ENCODE measurements at places on chromosomes 3 and 15.

DNA sequence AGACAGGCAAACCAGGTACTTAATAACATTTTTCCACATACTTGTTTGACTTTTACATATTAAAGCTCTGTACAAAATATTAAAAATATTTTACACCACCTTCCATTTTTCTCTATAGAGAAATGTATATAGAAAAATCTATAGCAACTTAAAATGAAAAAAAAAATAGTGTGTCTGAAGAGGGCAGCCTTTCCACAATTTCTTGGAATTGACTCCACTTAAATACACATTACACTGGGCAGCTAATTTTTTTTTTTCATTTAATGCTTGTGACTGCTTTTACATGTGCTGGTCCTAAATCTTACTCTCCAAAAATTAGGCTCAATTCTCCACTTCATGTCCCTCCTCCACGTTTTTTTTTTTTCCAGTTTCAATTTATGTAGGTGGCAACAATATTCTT lies 427.0 kb upstream of the RBMS3 start:
- DNase-seq = peak; percentile 12

DNA sequence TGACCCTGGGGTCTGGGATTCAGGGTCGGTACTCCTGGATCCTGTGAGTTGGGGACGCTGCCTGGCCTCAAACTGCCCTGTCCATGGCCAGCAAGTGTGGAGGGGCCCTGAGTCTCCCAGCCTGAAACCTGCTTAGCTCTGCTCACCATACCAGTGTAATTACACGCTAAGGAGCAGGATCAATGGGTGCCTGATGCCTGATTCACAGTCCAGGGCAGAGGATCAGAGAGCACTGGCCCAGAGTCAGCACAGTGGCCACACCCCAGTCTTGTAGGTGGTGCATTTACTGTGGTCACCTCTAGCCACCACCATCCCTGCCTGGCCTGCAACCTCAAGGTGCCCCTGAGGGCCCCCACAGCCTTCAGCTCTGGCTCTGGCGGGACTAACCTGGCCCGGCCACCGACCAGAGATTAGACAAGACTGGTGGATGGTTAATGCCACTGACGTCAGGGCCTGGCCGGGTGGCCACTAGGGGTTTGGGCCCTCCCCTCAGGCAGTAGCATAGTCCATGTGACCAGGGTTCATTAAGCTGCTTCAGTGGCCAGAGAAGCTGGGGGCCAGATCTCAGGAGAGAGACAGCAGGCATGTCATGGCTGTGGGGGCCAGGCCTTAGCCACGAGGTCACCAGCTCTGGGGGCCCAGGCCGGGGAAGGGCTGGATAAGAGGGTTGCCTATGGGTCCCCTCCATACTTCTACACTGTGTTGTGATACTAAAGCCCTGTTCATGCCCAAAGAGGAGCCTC lies 3.3 kb upstream of the SLC38A3 start:
- DNase-seq = no peak

DNA sequence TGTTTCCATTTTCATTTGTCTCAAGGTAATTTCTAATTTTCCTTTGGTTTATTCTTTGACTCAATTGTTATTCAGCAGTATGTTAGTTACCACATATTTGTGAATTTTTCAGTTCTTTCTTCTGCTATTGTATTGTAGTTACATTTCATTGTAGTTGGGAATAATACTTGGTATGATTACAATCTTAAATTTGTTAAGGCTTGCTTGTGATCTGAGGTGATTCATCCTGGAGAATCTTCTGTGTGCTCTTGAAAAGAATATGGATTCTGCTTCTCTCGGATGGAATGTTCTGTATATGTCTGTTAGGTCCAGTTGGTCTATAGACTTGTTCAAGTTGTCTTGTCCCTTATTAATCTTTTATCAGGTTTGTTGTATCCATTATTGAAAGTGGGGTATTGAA lies 63.4 kb upstream of the VEPH1 start:
- DNase-seq = no peak

- DNase-seq = no peak
Measured at GRCh38 chr3:87833039-87833377, 225.8 kb downstream of the CGGBP1 start.

DNA sequence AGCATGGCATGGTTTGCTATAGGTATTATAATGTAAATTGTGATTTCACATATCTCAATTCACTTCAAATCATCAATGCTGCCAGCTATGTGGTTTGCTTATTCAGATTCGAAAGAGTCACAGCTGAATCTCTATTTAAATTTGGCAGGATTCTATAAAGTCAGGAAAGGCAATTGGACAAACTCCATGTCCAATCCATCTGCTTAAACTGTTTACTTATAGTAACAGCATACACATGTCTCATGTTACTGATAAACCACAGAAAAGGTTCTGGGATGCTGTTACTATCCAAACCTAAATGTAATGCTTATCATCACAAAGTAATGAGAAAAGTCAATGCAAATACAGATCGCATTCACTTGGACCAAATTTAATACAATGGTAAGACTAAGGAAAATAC lies 229.7 kb downstream of the ISL2 start:
- DNase-seq = peak; percentile 23

GRCh38 chr3:48429317-48429959 lies 448 bp downstream of the PLXNB1 start:
- DNase-seq = peak; percentile 45

GRCh38 chr3:148943506-148944205 lies 47.7 kb upstream of the GYG1 start:
- DNase-seq = peak; percentile 47

DNA sequence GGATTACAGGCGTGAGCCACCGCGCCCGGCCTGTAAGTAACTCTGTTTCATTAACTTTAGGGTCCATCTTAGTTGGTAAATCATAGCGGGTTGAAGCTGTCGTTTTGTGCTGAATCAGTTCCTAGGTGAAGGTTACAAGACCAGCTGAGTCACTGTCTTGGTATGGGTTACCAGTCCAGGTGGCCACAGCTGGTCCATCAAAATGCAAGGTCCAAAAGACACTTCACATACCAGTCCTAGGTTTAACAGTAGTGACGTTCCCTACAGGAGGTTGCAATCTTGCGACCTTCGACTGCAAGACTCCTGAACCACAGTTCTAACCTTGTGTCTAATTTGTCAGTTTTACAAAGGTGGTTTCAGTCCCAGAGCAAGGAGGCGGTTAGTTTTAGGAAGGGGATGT lies 160.1 kb upstream of the ATP10A start:
- DNase-seq = no peak

DNA sequence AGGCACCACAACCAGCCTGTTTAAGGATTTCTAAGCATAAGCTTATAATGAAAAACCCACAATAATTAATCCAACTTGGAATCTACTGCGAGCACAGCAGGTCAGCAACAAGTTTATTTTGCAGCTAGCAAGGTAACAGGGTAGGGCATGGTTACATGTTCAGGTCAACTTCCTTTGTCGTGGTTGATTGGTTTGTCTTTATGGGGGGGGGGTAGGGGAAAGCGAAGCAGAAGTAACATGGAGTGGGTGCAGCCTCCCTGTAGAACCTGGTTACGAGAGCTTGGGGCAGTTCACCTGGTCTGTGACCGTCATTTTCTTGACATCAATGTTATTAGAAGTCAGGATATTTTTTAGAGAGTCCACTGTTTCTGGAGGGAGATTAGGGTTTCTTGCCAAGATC lies 15.1 kb downstream of the APOD start:
- no peak for DNase-seq

- DNase-seq = peak; percentile 45
Measured at GRCh38 chr3:141876891-141877621, 613 bp downstream of the ATP1B3 start.

DNA sequence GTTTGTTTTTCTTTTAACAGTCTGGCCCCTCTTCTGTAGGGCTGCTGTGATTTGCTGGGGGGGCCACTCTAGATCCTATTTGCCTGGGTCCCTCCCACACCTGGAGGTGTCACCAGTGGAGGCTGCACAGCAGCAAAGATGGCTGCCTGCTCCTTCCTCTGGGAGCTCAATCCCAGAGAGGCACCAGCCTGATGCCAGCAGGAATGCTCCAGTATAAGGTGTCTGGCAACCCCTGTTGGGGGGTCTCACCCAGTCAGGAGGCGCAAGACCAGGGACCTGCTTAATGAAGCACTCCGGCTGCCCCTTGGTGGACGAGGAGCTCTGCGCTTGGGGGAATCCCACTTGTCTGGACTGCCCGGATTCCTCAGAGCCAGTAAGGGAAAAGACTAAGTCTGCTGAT lies 118.3 kb downstream of the GAP43 start:
- DNase-seq = no peak

DNA sequence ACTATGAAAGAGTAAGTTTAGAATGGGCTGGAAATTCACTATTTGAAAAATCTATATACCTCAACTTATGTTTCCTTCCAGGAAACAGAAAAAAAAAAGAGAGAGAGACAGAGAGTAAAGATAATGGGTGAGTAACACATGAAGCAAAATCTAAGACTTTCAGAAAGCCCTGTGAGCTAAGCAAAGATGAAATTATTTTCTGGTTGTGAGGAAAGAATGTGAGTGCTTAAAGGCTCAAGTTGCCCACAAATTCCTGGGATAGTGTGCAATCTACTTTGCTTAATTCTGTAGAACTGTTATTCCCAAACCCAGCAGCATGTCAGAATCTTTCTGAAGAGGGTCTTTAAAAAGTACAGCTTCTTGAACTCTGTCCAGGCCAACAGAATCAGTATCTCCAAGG lies 337.7 kb upstream of the AGTR1 start:
- no peak for DNase-seq

GRCh38 chr3:38655708-38656300 lies 6.3 kb upstream of the SCN5A start:
- DNase-seq = no peak

DNA sequence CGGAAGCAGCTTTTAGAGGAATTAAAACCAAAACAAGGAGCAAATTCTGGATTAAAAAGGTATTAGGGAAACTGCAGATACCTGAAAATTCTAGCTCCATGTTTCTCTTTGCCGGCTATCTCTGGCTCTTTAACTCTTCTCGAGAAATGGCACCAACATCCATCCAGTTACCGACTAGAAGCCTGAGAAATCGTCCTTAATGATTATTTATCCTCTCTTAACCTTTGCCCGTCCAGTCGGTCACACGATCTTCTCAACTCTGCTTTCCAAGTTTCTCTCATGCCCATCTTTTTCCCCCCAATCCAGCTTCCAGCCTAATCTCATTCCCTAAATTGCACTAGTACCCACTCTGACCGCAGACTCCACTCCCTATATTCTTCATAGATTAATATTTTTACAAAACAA lies 596 bp upstream of the SGO1 start:
- DNase-seq = no peak

DNA sequence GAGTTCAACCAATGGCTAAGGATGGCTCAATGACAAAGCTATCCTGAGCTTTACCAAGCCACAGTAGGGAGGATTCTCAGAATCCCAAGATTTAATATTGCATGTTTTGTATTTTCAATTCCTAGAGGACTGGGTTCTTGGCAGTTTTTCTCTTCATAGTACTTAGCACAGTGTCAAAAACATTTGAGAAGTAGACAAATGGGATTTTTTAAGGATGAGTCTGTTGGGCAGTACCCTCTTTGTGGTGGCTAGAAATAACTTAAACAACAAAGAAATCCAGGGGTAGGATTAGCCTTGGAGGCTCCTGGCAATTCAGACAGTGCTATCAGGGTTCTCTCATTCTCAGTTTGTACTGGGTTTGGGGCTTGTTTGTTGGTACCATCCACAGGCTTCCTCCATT lies 212.8 kb upstream of the RORA start:
- DNase-seq = no peak

DNA sequence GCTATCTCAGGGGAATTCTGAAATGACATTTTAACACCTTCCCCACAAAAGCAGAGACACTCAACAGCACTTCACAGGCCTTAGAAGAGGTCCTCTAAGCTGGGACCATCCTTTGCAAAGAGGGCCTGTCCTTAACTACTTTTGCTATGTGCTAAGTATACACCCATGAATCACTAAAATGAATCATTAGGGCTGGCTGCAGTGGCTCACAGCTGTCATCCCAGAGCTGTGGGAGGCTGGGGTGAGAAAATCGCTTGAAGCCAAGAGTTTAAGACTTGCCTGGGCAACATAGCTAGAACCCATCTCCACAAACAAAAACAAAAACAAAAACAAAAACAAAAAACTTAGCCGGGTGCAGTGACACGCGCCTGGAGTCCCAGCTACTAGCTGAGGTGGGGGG lies 53.9 kb upstream of the MELTF start:
- no peak for DNase-seq

Measured in right lung (tissue), 10 donors.